ENCODE measurements at places on chromosomes 6 and 20.

DNA sequence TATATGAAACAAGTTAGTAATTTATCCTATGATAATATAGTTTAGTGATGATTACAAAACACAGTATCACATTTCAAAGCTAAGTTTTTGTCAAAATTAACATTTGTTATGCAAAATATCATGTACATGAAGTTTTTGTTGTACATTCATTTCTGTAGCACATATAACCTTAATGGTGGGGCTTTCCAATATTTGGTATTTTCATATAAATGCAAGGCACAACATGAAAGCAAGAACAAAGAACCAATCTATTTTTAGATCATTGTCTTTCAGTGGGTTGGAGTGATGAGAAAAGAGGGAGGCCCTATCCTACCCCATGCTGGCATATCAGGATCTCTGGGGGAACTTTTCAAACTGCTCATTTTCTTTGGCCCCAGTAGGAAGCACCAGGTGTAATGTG, 53.4 kb downstream of the FAM83B start:
- no peak for DNase-seq

DNA sequence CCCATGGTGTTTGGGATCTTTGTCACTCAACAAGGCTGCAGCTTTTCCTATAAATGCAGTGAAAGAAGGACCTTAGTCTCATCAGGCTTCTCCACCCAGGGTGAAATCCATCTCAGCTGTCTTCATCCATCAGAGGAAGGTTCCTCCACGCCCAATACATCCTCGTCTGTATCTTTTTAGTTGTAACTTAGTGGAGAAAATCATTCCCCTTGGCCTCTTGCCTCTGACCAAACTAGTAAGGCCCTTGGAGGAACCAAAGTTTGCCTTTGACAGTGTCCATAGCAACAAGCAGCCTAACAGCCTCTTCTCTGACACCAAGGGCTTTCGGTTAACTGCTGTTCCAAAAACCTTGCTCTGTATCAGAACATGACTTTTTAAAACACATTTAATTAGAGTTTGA, 230.3 kb upstream of the ECI2 start:
- no peak for DNase-seq

DNA sequence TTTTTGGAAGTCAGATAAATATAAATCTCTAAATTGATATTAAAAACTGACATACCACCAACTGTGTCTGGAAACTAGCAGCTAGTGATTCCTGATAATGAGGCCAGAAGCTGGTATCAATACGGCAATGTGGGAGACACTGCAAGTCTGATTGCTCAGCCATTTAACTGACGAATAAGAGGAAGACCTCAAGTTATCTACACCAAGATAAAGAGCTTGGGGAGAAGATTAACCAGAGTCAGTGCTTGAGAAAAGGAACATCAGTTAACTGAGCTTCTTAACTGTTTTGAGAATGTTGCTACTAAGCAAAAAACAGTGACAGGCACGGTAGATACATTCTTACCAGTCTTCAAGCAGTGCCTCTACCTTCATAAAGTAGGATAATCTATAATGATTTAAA, 140.4 kb upstream of the TENT5A start:
- no peak for DNase-seq

- no peak for DNase-seq
Measured at GRCh38 chr20:14672066-14672465, 334.7 kb upstream of the FLRT3 start.

DNA sequence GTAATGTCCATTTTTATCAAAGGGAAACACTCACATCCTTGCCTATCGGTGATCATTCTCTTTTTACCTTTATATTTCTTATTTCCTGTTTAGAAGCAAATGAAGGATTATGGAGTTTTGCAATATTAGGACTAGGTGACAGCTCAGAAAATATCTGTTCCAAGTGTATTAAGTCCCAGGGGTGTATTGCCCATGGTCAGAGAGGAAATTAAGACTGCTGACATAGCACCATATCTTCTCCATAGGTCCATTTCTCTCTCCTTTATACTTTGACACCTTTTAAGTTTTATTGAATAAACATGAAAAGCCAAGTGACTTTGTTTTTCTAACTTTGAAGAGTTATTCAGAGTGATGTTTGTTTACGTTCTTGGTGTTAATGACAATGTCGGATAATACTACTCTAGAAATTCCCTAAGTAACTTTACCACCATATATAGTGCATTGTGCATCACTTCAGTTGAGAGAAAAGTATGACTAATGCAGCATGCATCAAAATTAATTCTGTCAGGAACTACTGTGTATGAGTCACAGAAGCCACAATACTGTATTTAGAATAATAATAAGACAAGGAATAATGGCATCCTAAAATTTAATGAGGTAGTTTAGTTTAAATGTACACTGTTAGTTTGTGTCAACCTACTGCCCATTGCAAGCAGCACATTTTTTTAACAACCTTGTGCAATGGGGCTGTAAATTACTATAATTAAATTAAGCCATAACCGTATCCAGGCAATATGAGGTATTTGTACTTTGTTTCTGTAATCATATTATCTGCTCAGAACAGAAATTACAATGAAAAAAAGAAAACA, 474.4 kb upstream of the RNF217 start:
- peak; percentile 42 for DNase-seq

- peak; percentile 52 for DNase-seq
Measured at GRCh38 chr20:50504231-50504823, 5.9 kb upstream of the PTPN1 start.

GRCh38 chr20:61759286-61760065, 306.2 kb downstream of the TAF4 start:
- DNase-seq, result no peak

DNA sequence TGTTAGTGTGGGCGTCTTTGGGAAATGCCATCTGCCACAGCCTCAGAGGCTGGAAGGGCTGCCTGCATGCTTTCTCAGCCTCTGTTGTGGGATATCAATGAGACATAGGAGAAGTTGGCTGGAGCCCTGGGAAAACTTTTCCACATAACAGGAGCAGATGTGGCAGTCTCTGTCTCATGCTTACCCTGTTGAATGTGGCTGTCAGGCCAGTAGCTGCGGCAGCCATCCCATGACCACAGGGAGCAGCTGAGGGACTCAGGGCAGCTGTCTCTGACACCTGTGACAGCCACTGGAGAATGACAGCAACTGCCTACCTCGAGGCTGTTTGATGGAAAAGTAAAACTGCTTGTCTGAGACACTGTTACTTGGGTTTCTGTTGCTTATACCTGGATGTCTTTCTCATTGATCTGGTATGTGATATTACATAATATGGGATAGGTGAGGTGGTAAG, 64.4 kb downstream of the TULP4 start:
- peak; percentile 52 for DNase-seq

GRCh38 chr20:18983796-18984195, 170.2 kb downstream of the SCP2D1 start:
- no peak for DNase-seq

DNA sequence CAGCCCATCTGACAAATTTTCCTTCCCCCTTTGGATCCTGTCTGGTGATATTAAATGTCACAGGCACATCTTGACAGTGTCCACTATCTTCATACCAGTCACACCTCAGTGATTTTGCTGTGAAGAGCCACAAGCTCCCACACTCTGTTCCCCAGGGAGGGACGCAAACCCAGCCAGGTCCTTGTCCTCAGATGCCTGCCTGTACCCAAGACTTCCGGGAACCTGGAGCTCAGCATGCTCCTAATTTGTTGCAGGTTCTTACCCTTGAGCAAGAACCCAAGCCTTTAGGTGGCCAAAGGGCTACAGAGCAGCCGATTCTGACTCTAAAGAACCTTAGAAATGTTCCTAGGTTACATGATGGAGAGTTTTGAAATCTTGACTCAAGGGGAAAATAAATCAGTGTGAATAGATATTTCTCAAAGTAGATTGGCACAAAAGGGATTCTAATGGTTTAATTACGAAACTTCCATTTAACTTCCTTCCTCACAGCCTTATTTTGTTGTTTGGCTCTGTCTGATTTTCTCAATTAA, 66.2 kb upstream of the MTHFD1L start:
- DNase-seq, result no peak

GRCh38 chr20:37816003-37816402, 86.9 kb upstream of the VSTM2L start:
- no peak for DNase-seq

DNA sequence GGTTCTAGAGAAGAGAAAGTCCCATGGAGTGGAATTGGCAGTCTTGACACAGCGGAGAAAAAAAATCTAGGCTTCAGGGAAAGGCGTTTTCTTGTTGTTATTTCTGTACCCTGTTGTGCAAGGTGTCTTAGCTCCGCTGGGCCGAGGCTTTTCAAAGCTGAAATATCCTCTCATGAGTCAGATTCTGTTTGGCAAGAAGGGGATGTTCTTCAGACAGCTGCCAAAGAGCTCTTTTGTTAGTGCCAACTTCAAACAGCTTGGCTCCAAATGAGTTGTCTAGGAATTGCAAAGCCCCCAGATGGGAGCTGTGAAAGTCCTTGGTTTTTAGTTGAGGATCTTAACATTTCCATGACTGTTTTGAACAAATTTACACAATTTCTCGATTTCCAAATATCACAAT, 45.6 kb downstream of the LRRN4 start:
- peak; percentile 94 for DNase-seq

DNA sequence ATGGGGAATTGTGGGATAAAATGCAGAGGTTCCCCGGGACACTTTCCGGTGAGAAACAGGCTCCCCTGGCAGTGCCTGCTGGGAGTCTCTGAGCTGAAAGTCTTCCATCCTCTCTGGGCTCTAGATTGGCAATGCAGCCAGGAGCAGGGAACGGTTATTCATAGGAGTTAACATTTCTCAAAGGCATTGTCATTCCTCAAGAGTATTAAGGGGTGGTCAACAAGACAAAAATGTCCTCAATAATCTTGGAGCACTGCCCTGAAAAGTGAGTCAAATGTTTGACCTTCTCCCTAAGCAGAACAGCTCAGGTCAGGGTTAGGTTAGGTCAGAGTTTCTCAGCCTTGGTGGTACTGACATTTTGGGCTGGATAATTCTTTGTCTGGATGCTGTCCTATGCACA, 13.2 kb downstream of the BPIFB1 start:
- no peak for DNase-seq

GRCh38 chr20:12177657-12178293, 260.1 kb downstream of the BTBD3 start:
- DNase-seq, result peak; percentile 62

DNA sequence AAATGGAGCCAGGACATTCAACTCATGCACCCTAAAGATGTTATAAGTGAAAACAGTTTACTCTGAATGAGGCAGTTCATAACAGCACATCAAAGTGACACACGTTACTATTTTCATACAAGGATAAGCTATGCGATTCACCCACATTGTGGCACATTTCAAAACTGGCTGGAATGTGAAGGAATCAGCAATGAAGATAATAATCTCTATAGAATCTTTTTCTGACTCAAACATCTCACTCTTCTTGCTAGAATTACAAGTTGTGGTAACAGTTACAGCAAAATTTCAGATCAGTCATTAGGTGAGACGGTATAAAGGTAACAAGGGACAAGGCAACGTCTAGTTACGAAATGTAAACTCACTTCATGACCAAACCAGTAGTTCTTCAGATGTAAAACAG, 17.5 kb downstream of the TMEM244 start:
- DNase-seq, result peak; percentile 74

DNA sequence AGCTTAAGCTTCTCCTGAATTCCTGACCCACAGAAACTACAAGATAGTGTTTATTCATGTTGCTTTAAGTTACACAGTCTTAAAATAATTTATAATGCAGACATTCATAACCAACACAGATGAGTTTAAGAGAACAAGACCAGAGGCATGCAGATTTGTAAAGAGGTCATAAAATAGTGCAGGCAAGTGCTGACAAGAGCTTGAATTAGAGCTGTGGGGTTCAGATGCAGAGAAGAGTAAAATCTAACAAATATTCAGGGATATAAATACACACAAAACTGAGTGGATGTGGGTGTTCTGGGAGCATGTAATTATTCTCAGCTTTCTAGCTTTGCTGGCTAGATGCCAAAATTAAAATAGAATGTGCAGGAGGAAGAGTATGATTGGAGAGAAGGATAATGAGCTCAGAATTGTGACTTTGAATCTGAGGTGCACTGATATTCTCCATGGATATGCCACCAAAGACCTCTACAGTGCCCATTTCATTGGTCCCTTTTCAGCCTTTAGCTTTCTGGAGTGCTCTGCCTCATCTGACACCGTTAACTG, 291.9 kb upstream of the SGK1 start:
- no peak for DNase-seq

DNA sequence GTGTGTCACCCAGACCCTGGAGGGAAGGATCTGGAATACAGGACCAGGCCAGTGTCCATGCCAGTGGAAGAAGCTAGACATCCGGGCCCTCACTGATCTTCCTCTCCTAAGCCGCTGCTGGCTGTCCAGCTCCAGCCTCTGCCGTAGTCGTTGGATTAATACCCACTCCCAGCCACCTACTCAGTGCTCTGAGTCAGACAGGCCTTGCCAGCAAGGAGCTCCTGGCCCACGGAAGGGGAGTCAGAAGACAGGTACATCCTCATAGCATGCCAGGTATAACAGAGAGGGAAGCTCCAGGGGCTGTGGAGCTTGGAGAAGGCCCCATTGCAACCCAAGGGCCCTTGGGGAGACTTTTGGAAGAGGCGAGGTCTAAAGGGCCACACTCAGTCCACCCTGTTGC, 49.0 kb downstream of the STK35 start:
- no peak for DNase-seq

- DNase-seq, result peak; percentile 97
Measured at GRCh38 chr6:26196846-26197635, 109.8 kb downstream of the HFE start.

GRCh38 chr20:32466739-32467505, 108.8 kb downstream of the ASXL1 start:
- DNase-seq, result no peak

DNA sequence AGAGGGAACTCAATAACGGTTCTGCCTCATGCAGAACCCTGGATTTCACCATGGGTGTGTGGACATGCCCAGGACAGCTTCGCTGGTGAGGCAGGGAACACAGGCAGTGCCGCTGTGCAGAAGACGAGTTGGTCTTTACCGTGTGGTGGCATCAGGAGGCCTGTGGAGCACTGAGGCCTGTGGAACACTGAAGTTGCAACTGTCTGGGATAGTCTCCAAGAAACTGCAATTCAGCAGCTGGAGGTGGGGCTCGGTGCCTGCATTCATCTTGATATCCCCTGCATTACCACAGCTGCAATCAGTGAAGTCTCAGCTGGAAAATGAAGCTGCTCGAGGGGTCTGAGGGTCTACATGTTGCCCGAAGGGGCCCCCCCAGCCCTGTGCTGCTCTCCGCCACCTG, 202.4 kb upstream of the CDH4 start:
- no peak for DNase-seq

- peak; percentile 42 for DNase-seq
Measured at GRCh38 chr20:15618912-15619311, 954.3 kb downstream of the KIF16B start.

- no peak for DNase-seq
Measured at GRCh38 chr6:111239461-111239860, 152.2 kb downstream of the SLC16A10 start.

GRCh38 chr20:36184816-36185776, 30.6 kb downstream of the EPB41L1 start:
- no peak for DNase-seq

DNA sequence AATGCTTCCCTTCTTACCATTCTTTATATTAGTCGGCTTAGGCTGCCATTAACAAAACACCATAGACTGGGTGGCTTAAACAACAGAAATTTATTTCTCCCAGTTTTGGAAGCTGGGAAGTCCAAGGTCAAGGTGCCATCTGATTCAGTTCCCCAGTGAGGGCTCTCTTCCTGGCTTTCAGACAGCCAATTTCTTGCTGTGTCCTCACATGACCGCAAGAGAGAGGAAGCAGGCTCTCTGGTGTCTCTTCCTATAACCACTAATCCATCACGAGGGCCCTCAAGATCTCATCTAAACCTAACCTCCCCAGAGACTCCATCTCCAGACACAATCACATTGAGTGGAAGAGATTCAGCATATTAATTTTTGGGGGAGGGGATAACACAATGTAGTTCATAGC, 193.0 kb upstream of the SGK1 start:
- DNase-seq, result peak; percentile 42

- DNase-seq, result no peak
Measured at GRCh38 chr6:119594907-119595306, 245.3 kb upstream of the MAN1A1 start.

All from RPMI7951 (cell line).